B cell (primary cell): ENCODE measurements at places on chromosomes 3 and 15.

DNA sequence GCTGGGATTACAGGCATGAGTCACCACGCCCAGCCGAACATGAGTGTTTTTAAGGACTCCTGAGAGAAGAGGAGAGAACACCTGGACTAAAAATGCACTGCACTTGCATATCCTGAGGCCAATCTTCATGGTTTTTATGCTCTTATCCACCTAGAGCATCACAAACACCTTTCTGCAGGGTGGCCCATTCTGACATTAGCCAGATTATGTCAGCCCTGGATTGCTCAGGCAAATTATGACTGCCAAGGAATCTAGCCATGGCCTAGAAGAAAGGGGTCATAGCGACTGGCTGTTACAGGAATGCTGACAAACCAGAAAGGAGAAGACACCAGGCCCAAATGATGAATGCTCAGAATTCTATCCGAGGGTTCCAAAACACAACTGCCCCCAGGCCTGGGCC lies 40.9 kb upstream of the HERC1 start:
- H3K36me3 ChIP-seq, result no peaks in the 10 kb centered on the region
- H3K4me3 ChIP-seq, result no peak overlapping the region
- no peaks in the 10 kb centered on the region for H3K27me3 ChIP-seq
- DNase-seq, result no peak
- no peak overlapping the region for H3K27ac ChIP-seq

DNA sequence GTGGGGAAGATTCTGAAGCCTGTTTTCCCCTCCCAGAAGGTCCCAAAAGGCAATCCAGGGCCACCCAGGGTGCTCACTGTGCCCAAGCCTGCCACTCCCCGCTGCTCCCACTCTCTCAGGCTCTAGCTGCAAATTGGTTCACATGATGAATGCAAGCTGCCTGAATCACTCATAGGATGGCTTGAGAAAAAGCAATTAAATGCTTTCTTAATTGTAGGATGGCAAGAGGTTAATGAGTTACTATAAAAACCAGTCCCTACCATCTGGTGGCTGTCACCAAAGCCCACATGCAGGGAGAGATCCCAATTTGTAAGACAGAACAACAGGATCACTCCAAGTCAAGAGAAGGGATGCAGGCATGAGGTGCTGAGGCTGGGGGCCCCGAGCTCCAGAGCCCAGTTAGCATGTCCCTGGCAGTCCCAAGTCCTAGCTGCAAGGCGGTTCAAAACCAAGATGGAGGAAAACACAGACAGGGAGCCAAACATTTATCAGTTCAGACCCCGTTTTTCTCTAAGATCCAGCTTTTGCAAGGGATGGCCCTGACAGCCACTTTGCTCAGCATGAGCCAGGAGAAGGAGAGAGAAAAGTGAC lies 207.1 kb downstream of the UACA start:
- H3K4me1 ChIP-seq, result peaks cover 13% of the 10 kb centered on the region
- no peak for DNase-seq
- no peak overlapping the region for H3K4me3 ChIP-seq
- no peaks in the 10 kb centered on the region for H3K36me3 ChIP-seq
- peaks cover 14% of the 10 kb centered on the region for H3K27me3 ChIP-seq

DNA sequence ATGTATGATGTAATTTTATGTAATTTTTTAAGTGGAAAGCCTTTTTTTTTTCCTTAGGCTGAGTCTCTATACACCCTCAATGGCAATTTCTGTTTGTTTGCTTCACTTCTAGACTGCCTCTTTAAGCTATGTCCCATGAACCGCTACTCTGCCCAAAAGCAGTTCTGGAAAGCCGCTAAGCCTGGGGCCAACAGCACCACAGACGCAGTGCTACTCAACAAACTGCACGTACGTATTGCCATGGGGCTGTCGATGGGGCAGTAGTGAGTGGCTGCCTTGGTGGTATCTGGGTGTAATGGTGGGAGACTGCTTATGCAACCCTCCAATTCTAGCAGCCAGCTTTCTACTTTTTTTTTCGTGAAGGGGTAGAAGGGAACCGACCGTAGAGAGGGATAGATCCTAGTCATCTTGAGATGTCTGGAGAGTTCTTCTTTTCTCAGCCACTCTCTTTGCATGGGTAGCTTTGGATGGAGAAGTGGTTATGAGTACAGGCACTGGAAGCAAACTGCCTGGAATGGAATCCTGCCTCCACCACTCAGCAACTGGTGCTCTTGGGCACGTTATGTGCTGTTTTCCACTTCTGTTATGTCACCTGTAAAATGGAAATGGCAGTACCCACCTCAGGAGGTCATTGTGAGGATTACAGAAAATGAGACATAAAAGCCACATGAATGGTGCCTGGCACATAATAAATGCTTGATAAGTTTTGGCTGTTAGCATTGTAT lies 134.7 kb downstream of the ITPR1 start:
- H3K4me3 ChIP-seq, result no peak overlapping the region
- peaks cover 10% of the 10 kb centered on the region for H3K36me3 ChIP-seq
- no peak for DNase-seq
- H3K4me1 ChIP-seq, result no peaks in the 10 kb centered on the region
- no peaks in the 10 kb centered on the region for H3K27me3 ChIP-seq

- H3K27ac ChIP-seq, result no peak overlapping the region
- no peaks in the 10 kb centered on the region for H3K36me3 ChIP-seq
- H3K4me1 ChIP-seq, result no peaks in the 10 kb centered on the region
- DNase-seq, result no peak
- H3K4me3 ChIP-seq, result no peak overlapping the region
Observed at GRCh38 chr3:135097276-135097946, 302.4 kb downstream of the EPHB1 start.

DNA sequence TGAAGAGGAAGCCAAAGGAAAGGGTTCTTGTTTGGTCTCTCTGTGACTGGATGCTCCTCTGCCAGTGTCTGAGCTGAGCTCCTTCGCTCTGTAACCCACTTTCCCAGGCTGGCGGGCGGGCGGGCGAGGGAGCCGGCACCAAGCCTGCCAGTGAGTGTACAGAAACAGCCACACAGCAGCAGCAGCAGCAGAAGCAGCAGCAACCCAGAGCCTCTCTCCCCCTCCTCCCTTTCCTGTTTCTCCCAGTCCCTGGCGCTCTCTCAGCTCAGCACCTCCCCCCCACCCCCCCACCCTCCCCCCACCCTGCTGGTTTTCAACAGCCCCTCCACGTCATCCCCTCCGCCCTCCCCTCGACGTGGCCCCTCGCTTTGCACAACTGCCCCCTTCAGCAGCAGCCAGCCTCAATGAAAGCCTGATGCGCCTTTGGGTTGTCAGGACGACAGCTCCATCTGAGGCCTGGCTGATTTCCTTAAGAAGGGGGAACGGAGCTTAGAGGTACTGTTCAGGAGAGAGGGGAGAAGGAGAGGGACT lies at the start of gene LSAMP:
TSS of gene LSAMP (minus strand) at position 177 of the 531 bp plus-strand sequence.
- no peaks in the 10 kb centered on the region for H3K36me3 ChIP-seq
- DNase-seq, result no peak
- H3K27me3 ChIP-seq, result no peaks in the 10 kb centered on the region
- H3K4me1 ChIP-seq, result no peaks in the 10 kb centered on the region

DNA sequence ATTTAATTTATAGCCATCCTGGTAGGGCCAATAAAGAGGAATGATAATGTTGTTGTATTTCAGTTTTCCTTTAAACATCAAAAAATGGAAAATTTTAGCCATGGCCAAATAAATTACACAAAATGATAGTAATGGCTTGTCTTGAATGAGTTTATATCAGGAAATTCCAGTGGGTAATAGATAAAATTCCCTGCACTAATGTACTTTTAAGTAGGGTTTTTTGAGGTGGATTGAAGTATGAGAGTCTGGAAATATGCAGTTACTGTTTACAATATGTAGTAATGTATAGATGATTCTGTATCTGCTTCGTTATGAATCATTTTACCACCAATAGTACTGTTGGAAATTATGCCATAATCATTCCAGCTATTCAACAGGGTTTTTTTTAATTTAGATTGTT lies 219.4 kb upstream of the ROBO2 start:
- H3K4me1 ChIP-seq, result no peaks in the 10 kb centered on the region
- no peak for DNase-seq
- no peak overlapping the region for H3K4me3 ChIP-seq
- H3K27ac ChIP-seq, result no peak overlapping the region
- H3K36me3 ChIP-seq, result no peaks in the 10 kb centered on the region

- H3K4me1 ChIP-seq, result no peaks in the 10 kb centered on the region
- H3K4me3 ChIP-seq, result no peak within 1 kb of the TSS
- H3K27me3 ChIP-seq, result no peaks in the 10 kb centered on the region
- no peak within 1 kb of the TSS for H3K27ac ChIP-seq
- no peak for DNase-seq
Observed at GRCh38 chr3:186717039-186717457, at the start of gene KNG1. Gene KNG1 (plus strand): TSS chr3:186717359. CDS start chr3:186717543, 184 bp downstream.

- no peak for DNase-seq
- no peaks in the 10 kb centered on the region for H3K4me1 ChIP-seq
Observed at GRCh38 chr3:108820586-108820985, 2.0 kb upstream of the TRAT1 start.

- no peak overlapping the region for H3K4me3 ChIP-seq
- no peaks in the 10 kb centered on the region for H3K4me1 ChIP-seq
- H3K27ac ChIP-seq, result no peak overlapping the region
- no peak for DNase-seq
Observed at GRCh38 chr3:4091786-4092185, 211.4 kb upstream of the SETMAR start.

GRCh38 chr3:42451546-42452230 lies 41.3 kb upstream of the LYZL4 start:
- no peak overlapping the region for H3K4me3 ChIP-seq
- no peak for DNase-seq
- H3K27ac ChIP-seq, result no peak overlapping the region
- H3K4me1 ChIP-seq, result no peaks in the 10 kb centered on the region

GRCh38 chr3:146161663-146162002 lies 649 bp upstream of the PLOD2 start:
- DNase-seq, result no peak
- peaks cover 12% of the 10 kb centered on the region for H3K4me1 ChIP-seq
- peaks cover 19% of the 10 kb centered on the region for H3K27me3 ChIP-seq
- H3K36me3 ChIP-seq, result no peaks in the 10 kb centered on the region
- H3K4me3 ChIP-seq, result no peak overlapping the region

DNA sequence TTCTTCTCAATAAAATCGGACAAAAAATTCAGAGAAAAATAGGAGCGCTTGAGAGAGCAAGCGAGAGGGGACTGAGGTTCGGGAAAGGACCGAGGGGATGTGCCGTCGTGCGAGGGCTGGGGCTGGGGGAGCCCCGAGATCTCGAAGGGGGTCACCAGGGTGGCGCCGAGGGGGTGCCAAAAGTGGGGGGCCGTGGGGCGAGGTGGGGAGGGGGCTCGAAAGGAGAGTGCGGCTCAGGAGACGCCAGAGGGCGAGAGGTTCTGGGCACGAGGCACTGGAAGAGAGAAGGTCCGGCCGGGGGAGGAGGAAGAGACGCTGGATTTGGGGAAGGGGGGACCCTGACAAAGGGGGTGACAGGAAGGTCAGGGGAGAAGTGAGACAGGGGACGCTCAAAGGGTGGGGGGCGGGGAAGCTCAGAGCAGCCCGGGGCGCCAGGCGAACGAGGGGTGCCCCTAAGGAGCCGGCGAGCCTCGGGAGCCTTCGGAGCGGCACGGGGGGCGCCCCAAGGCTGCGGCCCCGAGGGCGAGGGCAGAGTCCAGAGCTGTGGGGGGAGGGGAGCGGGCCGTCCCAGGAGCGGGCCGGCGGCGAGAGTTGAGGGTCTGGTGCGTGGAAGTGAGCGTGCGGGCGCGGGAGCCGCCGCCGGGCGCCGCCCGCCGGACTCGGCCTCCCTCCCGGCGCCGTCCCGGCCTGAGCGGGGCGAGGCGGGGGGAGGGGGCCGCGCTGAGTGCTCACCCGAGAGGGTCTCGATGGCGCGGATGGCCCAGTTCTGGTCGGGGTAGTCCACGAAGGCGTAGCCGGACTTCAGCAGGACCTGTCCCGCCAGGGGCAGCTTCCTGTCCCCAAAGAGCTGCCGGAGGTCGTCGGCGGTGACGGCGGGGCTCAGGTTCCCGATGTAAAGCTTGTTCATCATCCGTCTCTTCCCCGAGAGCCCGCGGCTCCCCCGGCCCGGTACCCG lies 514 bp downstream of the IGF2BP2 start:
- no peak overlapping the region for H3K4me3 ChIP-seq
- H3K27me3 ChIP-seq, result no peaks in the 10 kb centered on the region
- DNase-seq, result peak; percentile 49
- H3K27ac ChIP-seq, result no peak overlapping the region
- no peaks in the 10 kb centered on the region for H3K36me3 ChIP-seq
- peaks cover 15% of the 10 kb centered on the region for H3K4me1 ChIP-seq

GRCh38 chr3:110454066-110454465 lies 617.5 kb upstream of the NECTIN3 start:
- no peak overlapping the region for H3K4me3 ChIP-seq
- no peak overlapping the region for H3K27ac ChIP-seq
- H3K4me1 ChIP-seq, result no peaks in the 10 kb centered on the region
- no peaks in the 10 kb centered on the region for H3K27me3 ChIP-seq
- H3K36me3 ChIP-seq, result no peaks in the 10 kb centered on the region
- DNase-seq, result no peak

- no peaks in the 10 kb centered on the region for H3K27me3 ChIP-seq
- no peak within 1 kb of the TSS for H3K27ac ChIP-seq
- H3K4me3 ChIP-seq, result peak within 1 kb of the TSS; percentile 68
- peak; percentile 54 for DNase-seq
- H3K4me1 ChIP-seq, result peaks cover 22% of the 10 kb centered on the region
- no peaks in the 10 kb centered on the region for H3K36me3 ChIP-seq
Observed at GRCh38 chr15:80695099-80695910, at the start of gene ABHD17C. Gene ABHD17C (plus strand): TSS chr15:80695310. CDS start chr15:80695430, 120 bp downstream.

DNA sequence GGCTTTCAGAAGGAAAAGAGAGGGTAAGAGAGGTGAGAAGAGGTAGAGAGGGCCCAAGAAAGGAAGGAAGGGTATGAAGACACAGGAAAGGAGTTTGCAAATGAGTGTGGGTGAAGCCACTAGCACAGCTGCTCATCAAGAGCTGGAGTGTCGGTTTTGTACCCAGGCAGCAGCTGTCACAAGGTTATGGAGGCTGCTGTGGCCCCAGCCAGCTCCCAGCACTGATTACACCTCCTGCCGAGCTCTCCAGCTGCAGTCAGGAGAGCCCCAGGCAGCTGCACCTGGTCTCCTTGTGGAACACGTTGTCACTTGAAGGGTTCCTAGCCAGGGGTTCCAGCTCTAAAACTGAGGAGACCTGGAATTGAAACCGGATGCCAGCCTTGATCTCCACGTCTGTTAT lies 60.4 kb upstream of the CHD2 start:
- H3K27ac ChIP-seq, result peak overlapping the region; percentile 39
- H3K27me3 ChIP-seq, result no peaks in the 10 kb centered on the region
- peak overlapping the region; percentile 38 for H3K4me3 ChIP-seq
- no peaks in the 10 kb centered on the region for H3K36me3 ChIP-seq

DNA sequence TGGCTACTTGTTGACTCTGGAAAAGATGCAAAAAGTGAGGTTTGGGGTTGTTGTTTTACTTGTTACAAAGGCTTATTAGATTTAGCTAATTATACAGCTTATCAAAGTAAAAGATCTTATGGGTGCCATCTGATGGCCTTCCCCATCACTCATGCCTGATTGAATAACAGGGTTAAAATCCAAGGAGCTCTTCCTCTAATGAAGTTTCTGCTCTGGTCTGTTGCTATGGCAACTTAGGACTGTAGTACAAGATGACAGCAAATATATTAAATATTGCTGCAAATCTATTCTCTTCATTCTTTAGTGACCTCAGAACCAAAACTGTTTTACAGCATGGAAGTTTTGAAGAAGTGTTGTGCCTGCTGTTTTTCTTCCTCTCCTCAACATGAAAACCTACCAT lies 45.6 kb upstream of the SRGAP3 start:
- H3K27me3 ChIP-seq, result no peaks in the 10 kb centered on the region
- no peaks in the 10 kb centered on the region for H3K4me1 ChIP-seq
- no peaks in the 10 kb centered on the region for H3K36me3 ChIP-seq
- DNase-seq, result no peak
